Naive thymus-derived CD8-positive, alpha-beta T cell (primary cell): ENCODE measurements at places on chromosomes 13 and 19. TPM values are rescaled to one million over a fixed set of nuclear protein-coding genes. Genes with fewer than 3 reads are reported as not detected.

- H3K27ac ChIP-seq, result peak overlapping the region; percentile 70
- H3K4me1 ChIP-seq, result peaks cover 23% of the 10 kb centered on the region
- H3K27me3 ChIP-seq, result no peaks in the 10 kb centered on the region
- peaks cover 2% of the 10 kb centered on the region for H3K36me3 ChIP-seq
- no peak for DNase-seq
Observed at GRCh38 chr19:45163751-45164460, 3.1 kb upstream of the NKPD1 start.

DNA sequence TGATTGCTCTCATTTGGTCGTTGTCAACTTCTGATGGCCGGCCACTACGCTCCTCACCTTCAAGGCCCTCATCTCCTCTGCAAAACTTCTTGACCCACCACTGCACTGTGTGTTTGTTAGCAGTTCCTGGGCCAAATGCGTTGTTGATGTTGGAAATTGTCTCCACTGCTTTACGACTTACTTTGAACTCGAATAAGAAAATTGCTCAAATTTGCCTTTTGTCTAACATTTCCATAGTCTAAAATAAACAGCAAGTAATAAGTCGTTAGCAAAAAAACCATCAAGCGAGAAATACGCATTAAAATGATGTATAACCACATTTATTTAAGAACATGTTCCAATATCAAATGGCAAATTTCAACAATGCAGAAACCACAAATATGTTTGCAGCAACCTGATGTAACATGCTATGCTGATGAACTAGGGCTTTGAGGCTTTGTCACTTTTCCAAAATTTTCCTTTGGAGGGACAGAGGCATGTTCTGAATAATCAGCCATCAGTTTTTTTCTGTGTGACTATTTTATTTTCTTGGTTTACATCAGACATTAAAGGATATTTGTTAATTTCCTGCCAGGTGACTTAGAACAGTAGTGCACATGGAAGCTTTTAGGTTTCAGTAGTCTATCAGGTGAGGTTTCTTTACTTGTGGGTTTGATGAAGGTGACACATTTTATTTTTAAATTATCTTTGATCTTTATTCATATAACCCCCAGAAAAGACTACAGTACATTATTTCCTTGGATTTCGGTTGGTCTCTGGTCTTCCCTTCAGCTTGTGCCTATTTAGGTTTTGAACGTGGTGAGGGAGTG is 74.7 kb upstream of the TEX29 start:
- no peaks in the 10 kb centered on the region for H3K27me3 ChIP-seq
- no peak overlapping the region for H3K4me3 ChIP-seq
- peaks cover 93% of the 10 kb centered on the region for H3K36me3 ChIP-seq
- no peak overlapping the region for H3K27ac ChIP-seq
- DNase-seq, result no peak

DNA sequence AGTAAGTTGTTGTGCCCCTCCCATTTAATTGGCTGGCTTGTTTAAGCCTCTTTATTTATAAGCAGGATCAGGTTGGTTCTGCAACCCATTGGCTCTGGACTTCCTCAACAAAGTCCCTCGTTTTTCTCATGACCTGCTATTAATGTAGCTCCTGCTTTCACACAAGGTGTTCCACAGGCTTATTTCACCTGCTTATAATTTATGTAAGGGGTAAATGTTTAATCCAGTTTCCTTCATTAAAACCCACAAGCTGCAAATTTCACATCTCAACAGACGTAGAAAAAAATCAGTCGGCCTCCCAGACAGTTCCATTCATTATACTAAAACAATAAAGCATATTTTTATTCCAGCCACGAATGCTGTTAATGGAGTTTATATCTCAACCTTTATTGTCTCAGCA is 86.1 kb downstream of the TBC1D4 start:
- peaks cover 4% of the 10 kb centered on the region for H3K27me3 ChIP-seq
- no peak for DNase-seq
- no peaks in the 10 kb centered on the region for H3K4me1 ChIP-seq
- no peak overlapping the region for H3K27ac ChIP-seq
- no peak overlapping the region for H3K4me3 ChIP-seq

DNA sequence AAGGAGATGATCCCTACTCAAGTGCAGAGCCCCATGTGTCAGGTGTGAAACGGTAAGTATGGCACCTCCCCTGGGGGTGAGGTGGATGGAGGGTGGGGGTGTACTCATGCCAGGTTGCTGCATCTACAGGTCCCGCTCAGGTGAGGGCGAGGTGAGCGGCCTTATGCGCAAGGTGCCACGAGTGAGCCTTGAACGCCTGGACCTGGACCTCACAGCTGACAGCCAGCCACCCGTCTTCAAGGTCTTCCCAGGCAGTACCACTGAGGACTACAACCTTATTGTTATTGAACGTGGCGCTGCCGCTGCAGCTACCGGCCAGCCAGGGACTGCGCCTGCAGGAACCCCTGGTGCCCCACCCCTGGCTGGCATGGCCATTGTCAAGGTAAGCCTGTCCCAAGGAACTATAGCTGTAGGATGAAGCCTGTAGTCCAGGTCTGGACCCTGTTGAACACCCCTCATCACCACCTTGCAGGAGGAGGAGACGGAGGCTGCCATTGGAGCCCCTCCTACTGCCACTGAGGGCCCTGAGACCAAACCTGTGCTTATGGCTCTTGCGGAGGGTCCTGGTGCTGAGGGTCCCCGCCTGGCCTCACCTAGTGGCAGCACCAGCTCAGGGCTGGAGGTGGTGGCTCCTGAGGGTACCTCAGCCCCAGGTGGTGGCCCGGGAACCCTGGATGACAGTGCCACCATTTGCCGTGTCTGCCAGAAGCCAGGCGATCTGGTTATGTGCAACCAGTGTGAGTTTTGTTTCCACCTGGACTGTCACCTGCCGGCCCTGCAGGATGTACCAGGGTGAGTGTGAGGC is 5.2 kb downstream of the TRIM28 start:
- peaks cover 78% of the 10 kb centered on the region for H3K36me3 ChIP-seq
- no peak overlapping the region for H3K27ac ChIP-seq
- H3K27me3 ChIP-seq, result no peaks in the 10 kb centered on the region
- H3K4me3 ChIP-seq, result no peak overlapping the region
- no peak for DNase-seq

DNA sequence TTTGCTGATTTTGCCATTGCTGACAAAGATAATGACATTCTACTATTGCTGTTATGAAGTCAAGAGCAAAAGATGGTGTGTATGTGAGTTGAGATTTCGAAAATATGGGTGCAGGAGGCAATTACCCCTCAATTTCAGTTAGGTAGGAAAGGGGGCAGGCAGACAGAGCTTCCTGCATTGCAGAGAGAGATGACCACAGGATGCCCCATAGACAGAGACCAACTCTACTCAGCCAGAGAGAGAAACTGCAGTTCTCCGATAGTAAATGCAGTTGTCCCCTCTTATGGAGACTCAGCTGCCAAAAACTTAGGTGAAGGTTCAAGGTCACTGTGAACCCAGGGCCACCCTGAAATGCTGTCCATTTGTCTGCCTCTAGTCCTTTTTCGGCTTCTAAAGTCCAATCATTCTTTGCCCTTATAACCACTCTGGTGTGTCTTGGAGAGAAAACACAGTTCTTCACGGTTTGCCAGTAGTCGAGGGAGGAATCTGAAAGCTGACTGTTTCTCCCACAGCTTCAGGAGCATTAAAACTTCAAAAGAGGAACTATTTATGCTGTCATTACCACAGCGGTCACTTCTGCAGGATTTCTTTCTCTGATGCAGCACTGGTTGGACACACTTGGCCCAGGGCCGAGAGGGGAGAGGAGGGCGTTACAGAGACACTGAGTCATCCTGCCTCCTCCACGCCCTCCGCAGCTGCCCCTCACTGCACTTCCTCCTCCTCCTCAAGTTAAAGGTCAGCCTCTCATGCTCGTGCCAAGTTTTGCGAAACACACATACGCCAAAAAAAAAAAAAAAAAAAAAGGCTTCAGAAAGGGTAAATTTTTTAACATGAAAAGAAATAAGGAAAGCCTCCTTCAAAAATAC is 264.3 kb downstream of the FOXO1 start:
- DNase-seq, result no peak
- H3K27ac ChIP-seq, result no peak overlapping the region
- peaks cover 31% of the 10 kb centered on the region for H3K4me1 ChIP-seq
- H3K4me3 ChIP-seq, result peak overlapping the region; percentile 41

DNA sequence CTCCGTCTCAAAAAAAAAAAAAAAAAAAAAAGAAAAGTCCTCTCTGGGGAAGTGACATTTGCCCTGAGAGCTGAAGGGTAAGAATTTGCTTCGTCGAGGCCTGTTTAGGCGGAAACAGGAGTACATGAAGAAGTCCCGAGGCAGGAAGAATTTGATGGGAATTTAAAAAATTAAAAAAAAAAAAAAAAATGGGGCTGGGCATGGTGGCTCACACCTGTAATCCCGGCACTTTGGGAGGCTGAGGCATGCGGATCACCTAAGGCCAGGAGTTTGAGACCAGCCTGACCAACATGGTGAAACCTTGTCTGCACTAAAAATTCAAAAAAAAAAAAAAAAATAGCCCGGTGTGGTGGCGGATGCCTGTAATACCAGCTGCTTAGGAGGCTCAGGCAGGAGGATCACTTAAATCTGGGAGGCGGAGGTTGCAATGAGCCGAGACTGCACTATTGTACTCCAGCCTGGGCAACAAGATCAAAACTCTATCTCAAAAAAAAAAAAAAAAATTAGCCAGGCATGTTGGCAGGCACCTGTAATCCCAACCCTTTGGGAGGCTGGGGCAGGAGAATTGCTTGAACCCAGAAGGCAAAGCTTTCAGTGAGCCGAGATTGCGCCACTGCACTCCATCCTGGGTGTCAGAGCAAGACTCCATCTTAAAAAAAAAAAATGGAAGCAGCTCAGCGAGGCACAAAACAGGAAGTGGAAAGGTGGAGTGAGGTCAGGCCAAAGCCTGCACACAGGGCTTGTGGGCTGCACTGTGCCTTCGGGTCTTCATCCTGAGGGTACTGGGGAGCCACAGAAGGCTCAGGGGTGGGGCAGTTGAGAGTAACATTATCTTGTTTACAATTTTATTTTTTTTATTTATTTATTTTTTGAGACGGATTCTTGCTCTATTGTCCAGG is 4.9 kb downstream of the BAX start:
- DNase-seq, result no peak
- H3K4me3 ChIP-seq, result peak overlapping the region; percentile 74
- H3K27me3 ChIP-seq, result no peaks in the 10 kb centered on the region
- H3K27ac ChIP-seq, result peak overlapping the region; percentile 37
- peaks cover 27% of the 10 kb centered on the region for H3K36me3 ChIP-seq

DNA sequence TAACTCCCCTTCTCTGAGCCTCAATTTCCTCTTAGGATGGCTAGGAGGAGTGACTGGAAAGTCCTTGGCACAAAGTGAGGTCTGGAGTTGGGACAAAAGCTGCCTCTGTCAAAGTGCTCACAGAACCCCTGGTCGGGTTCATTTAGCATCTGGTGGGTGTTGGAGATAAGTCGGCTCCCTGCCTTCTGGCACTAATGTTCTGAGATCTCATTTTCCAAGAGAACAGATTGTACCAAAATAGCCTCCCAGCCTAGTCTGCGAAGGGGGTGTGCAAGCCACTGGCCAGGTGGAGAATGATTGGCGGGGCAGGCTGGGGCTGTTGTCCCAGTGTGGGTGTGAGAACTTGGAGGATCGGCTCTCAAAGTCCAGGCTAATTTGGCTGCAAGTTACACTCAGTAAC is 20.7 kb upstream of the NWD1 start:
- no peak for DNase-seq
- H3K27ac ChIP-seq, result no peak overlapping the region
- no peaks in the 10 kb centered on the region for H3K4me1 ChIP-seq
- H3K36me3 ChIP-seq, result no peaks in the 10 kb centered on the region
- peaks cover 1% of the 10 kb centered on the region for H3K27me3 ChIP-seq
- no peak overlapping the region for H3K4me3 ChIP-seq

GRCh38 chr13:110542169-110542796 is 19.2 kb downstream of the RAB20 start:
- H3K27ac ChIP-seq, result no peak overlapping the region
- no peaks in the 10 kb centered on the region for H3K27me3 ChIP-seq
- peaks cover 6% of the 10 kb centered on the region for H3K4me1 ChIP-seq
- peaks cover 5% of the 10 kb centered on the region for H3K36me3 ChIP-seq

GRCh38 chr13:49608651-49609331 is 19.5 kb upstream of the ARL11 start:
- peaks cover 5% of the 10 kb centered on the region for H3K4me1 ChIP-seq
- H3K36me3 ChIP-seq, result peaks cover 8% of the 10 kb centered on the region
- no peak overlapping the region for H3K4me3 ChIP-seq
- H3K27ac ChIP-seq, result no peak overlapping the region
- no peaks in the 10 kb centered on the region for H3K27me3 ChIP-seq
- DNase-seq, result no peak

DNA sequence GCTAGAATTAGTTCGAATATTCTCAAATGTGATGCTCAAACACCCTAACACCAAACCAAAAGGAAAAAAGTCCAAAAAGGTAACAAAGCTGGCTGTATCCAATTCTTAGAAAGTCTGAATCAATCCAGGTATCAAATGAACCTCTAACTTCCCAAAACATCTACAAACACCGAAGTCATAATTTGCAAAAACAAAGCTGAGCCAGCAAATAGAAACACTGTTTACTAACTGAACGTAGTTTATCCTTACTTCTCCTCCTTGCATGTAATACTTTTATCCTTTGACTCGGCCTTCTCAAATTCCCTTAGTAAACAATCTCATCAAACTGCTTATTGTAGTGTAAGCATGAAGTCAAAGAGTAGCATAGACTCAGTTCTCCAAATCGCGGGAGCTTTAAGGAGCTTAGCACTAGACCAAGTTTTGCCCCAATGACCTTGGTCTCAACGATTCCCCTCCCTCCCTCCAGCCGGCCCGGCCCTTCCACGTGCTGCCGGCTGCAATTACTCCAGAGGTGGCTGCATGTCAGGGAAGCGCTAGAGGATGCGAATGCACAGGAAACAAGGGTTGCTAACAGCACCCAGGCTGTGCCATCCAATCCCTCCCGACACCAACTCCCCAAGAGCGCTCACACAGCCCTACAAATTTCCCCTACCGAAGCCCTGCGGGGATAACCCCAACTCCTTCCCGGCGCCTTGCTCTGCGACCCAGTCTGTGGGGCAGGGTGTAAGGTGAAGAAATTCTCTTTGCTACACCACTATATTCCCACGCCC is 693 bp downstream of the XPO4 start:
- H3K4me3 ChIP-seq, result peak overlapping the region; percentile 99
- peaks cover 13% of the 10 kb centered on the region for H3K4me1 ChIP-seq

GRCh38 chr13:20799726-20800416 is 26.1 kb upstream of the EEF1AKMT1 start:
- H3K4me1 ChIP-seq, result peaks cover 13% of the 10 kb centered on the region
- H3K27ac ChIP-seq, result peak overlapping the region; percentile 66
- DNase-seq, result no peak

Gene TLE2
- polyA plus RNA-seq, result 10.8 TPM

Gene SPTBN4
- not detected for polyA plus RNA-seq

Gene KIR2DL1
- not detected for polyA plus RNA-seq

Gene CASP14
- not detected for polyA plus RNA-seq
